ENCODE measurements at places on chromosomes 4 and X.

GRCh38 chrX:66680451-66680850 lies 41.6 kb upstream of the EDA2R start:
- no peak for DNase-seq

DNA sequence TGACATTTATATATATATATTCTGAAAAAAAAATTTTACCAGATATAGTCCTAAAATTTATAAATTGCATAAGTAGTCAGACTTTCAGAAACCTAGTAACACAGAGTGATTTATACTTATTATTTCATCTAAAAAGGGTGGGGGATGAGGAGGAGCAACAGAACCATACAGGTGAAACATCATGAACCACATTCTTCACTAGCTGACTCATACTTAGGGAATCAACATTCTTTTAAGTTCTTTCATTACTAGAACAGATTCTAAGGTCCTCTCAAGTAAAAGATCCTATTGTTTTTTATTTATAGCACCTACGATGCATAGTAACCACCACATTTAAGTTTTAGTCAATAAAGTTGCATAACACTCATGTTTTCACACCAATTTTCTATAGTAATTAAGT lies 166.1 kb downstream of the LRBA start:
- no peak for DNase-seq

DNA sequence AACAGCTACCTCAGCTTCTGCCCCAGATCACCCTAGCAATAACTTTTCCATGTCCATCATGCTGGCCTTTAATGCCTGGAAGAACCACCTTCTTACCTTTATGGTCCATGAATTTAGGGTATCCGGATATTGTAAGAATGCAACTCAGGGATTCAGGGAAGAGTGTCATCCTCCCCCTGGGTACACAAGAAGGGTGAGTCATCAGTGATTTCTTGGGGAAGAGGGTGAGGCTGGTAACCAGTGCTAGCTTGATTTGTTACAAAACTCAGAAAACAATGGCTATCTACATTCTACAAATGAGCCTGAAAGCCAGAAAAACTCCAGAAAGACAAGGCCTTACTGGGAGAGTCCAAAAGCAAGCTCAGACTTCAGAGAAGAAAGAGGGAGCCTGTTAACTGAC lies 10.4 kb upstream of the NALF2 start:
- no peak for DNase-seq

- no peak for DNase-seq
Measured at GRCh38 chr4:100790836-100791615, 273.2 kb upstream of the EMCN start.

DNA sequence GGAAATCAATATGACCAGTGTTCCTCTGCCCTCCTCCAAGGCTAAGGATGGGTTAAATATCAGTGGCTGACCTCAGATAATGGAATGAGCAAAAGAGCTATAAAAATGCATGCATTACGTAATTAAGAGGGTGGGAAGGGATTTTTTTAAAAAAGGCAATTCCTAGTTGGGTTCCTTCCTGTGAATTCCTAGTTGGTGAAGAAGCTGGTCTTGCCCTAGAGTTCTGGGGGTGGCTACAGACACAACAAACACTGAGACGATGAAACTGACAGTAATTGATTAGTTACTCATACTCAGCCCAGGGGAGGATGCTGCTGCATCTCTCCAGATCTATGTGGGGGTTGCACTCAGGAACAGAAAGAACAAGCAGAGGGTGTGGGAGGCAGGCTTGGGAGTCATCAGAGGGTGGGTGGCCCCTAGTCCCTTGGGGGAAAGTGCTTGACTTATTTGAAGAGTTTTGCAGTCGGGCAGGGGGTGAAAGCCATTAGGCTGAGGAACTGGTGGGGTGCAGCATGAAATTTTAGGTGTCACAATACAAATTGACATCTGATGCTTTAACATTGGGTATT lies 662.0 kb upstream of the FRG1 start:
- DNase-seq: no peak
